Stimulated activated CD4-positive, alpha-beta T cell treated with anti-CD3 and anti-CD28 coated beads, Interleukin-2, amount 100 ng/mL, for 24 hours (primary cell): ENCODE measurements at places on chromosomes 13 and 19.

DNA sequence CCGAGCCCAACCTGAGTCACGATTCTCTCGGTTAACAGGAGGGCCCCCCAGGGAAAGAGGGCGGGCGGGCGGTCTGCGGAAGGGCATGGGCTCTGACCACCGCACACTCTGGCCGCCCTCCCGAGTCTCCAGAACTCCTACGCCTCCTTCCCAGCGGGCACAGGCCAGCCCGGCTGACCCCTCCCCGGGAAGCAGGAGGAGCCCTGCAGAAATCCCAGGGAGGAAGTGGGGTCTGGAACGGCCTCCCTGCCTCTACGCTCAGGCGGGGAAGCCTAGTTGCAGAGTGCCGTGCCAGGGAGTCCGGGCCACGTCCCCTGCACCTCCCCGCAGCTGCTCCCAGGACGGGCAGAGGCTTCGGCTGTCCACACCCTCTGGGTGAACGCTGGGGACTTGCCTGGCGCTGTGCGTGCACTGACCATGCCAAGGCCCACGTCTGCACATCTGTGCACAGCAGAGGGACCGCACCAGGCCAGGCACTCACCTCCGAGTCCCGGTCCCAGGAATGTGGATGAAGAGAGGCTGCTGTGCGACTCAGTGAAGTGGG is 20.8 kb downstream of the TCF3 start:
- no peak for DNase-seq

DNA sequence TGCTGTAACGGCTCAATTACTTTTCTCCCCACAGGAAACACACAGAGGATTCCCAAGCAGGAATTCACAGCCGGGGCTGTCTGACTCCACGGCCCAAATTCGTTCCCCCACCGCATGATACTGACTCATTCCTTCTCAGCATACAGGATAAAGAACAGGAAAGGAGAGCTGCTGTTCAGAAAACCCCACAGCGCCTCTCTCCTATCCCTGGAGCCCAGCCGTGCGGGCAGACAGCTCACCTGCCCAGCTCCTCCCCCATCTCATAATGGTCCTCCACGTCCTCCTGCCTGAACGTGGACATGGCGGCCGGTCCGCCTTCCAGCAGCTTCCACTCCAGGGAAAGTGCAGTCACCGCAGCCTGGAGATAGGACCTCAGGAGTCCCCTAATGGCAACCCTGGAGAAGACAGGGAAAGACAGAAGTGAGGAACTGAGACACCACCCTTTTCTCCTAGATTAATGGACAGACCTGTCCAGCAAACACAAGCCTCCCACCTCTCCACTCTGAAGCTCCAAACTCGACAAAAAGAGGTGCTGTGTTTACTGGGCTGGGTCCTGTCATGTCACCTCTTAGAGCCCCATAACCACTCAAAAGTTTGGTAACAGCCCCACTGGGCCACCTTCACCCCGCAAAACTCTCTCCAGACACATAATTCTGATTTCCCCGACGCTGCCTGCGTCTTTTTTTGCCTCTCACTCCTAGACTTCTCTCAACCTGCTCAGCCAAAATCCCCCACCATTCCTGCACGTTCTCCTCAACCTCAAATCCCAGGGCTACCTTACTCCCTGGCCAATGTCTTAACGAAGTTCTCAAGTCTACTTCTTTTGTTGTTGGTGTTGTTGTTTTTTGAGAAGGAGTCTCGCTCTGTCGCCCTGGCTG is 1.2 kb downstream of the DAPK3 start:
- DNase-seq: no peak

DNA sequence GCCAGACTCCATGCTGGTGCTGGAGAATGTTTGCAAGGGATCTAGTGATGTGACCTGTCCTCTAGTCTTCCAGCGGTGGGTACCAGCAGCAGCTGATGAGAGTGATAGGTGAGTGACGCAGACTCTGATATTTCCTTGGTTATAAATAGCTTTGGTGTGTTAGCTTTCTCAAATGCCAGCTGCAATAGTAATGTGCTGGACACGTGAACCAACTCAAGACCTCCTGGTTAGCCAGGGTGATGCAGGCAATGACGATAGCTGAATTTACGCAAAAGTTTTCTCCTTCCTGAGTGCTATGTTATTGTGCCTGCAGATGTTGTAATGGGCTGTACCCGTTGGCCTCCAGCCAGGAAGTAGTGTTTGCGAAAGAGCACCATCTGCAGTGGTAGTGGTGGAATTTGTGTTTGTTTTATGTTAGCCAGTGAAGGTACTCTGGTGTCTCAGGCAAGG is 129.5 kb downstream of the CYSLTR2 start:
- no peak for DNase-seq

GRCh38 chr19:44692379-44692721 is 6.6 kb upstream of the CEACAM16 start:
- no peak for DNase-seq

- DNase-seq: no peak
These were observed 4.1 kb downstream of the SLC17A7 start for GRCh38 chr19:49437231-49437630.

- DNase-seq: no peak
These were observed 1.1 kb downstream of the ZNF550 start for GRCh38 chr19:57558525-57558924.

GRCh38 chr13:105087945-105088344 is 1447.5 kb downstream of the EFNB2 start:
- no peak for DNase-seq

DNA sequence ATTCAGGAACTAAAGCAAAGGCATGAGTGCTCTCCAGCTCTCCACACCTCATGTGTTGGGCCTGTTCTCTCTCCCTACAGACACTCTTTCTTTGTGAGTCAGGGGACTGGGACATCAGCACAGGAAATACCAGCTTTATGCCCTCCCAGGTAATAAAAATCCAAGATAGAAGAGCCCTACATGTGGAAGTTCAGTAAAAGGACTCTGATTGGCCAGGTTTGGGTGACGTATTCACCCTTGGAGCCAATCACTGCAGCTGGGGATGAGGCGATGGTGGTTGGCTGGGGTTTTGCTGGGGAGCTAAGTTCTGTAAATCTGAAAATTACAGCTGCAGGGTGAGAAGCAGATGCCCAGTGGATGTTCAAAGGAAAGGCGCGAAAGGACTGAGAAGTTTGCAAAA is 32.5 kb downstream of the CCDC70 start:
- DNase-seq: no peak

- DNase-seq: no peak
These were observed 15.5 kb downstream of the NFIC start for GRCh38 chr19:3381701-3382372.

DNA sequence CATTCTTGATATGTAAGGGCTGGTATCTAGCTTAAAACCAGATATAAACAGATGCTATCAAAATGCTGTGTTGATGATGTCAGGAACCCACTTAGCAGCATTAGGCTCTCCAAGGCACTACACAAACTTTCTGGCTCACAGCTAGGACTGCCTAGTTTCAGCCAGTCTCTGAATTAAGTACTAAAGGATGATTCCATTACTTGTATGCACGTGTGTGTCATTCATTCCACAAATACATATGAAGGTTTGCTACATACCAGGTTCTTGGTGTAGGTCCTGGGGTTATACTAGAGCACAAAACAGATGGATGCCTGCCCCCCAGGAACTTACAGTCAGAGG is 151.5 kb downstream of the RGCC start:
- DNase-seq: no peak
